ENCODE measurements at places on chromosomes 16 and 17.

DNA sequence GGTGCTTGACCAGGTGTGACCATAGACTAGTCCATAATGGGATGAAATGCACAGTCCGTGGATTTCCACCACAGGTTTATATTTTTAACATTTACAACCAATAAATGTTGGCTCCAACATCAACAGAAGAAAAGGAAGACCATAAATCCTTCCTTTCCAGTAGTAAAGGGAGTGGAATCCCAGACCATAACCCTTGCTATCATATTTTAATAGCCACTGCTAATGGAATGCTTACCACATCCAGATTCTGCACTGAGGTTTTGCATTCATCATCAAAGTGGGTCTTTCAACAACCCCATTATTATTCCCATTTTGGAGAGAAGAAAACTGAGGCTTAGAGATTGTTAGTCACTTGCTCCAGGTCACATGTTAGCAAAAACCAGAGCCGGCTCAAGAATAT, 106.7 kb downstream of the FOXL1 start:
- DNase-seq: no peak

DNA sequence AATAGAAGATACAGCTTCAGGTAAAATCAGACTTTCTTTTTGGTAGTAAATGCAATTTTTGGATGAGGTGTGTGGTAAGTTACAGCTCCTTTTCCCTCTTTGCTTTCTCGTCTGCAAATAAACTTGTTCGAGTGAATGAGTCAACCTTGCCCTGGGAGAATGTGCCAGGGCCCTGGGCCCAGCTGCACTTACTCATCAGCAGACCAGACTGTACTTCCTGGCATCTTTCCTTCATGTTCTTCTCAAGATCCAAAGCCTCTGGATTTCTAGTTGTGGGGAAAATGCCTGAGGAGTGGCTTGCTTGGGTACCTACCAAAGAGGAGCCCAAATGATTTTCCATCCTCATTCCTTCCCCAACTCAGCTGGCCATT, 5.4 kb upstream of the G6PC1 start:
- no peak for DNase-seq

GRCh38 chr17:57071991-57072944, 12.8 kb upstream of the AKAP1 start:
- DNase-seq: no peak

GRCh38 chr16:20004931-20005330, 68.8 kb downstream of the GPR139 start:
- DNase-seq: no peak

DNA sequence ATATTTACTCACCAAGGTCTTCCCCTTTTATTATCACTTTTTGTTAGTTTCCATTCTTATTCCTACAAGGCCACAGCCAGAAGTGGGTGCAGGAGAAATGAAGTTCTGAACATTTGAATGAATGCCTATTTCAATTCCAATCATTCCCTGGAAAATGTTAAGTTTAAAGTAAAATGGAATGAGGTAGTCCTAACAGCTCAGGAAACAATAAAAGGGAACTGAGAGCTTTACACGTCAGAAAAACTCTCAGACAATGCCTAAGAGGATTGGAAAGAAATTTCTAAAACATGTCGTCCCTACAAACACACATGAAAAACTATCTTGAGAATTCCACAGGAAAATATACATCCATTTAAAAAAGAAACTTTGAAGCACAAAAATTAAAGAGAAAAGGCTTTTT, 238.8 kb downstream of the STX8 start:
- DNase-seq: no peak

DNA sequence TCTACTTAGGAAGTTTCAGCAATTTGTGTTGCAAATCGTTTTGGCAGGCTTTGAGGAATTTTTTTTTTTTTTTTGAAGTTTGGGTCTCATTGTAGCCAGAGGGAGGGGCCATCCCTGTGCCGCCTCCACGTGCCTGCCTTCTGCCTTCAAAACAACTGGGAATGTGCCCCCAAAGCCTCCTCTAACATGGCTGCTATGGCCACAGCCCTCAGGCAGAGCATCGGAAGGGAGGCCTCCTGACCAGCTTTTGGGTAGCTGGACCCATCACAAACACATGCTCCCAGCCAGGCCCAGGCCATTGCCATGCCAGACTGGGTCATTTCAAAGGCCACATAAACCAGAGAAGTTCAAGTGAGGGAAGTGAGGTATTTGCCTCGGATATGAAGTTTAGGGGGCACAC, 21.5 kb downstream of the C16orf82 start:
- no peak for DNase-seq

GRCh38 chr16:88064889-88065746, 113.9 kb downstream of the BANP start:
- DNase-seq: no peak

DNA sequence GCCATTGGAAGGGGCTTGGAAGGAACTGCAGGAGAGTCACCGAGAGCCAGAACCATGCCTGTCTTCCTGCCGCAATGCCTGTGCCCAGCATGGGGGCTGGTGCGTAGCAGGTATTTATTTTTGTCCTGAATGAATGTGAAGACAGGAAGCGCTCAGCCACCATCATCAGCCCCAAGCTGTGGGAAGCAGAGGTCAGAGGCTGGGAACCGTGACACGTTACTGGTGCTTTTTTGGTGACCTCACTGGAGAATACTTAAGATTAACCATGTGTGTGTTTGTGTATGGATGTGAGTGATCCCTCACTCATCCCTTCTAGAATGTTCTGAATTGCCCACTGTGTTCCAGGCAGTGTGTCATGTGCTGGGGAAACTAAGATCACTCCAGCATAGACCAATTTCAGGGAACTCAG, 343.8 kb downstream of the SNX29 start:
- DNase-seq: no peak

- no peak for DNase-seq
Observed at GRCh38 chr17:39244016-39244599, 18.4 kb upstream of the STAC2 start.

DNA sequence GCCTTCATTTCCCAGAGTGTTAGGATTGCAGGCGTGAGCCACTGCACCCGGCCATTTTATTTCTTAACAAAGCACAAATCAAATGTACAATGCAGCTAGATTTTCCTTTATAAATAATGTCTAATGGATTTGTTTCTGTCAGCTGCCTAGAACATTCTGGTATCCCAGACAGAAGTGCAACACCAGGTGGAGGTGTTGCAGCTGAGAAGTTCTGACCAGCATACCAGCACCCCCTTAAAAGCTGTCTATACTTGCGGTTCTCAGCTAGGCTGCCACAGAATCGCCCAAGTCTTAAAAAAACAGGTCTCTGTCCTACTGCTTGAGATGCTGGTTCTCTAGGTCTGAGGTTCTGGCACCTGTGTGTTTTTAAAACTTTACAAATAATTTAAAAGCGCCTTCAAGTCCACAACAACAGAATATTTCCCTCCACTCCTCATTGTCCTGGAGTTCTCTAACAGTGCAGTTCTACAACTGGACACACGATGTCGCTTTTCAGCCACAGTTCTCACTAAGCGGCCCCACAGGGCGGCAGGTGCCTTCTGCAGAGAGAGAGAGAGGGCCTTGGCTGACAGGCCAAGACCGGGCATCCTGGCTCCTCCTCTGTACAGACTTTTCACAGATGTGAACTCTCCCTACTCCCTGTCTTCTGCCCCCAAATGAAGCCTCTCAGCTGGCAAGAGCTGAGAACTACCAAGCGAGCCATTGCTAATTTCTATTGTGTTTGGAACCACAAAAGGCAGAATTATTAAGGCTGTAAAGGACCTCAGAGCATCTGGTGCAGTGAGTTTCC, 32.6 kb upstream of the MEOX1 start:
- peak; percentile 69 for DNase-seq

DNA sequence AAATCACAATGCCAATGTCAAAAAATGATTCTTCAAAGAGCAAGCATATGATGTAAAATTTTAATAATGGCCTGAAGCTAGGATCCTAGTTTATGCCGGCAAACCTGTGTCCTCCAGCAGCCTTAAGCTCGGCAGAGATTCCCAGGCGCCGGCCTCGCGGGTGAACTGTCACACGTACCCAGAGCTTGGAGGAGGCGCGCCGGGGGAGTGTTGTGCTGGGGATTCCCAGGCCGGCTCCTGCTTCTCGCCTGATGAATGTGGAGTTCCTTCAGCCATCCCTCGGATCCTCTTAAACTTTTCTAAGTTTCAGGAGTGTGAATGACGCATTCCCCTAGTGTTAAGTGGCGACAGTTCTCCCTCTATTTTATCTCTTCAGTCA, 19.1 kb upstream of the NTN1 start:
- DNase-seq: no peak

DNA sequence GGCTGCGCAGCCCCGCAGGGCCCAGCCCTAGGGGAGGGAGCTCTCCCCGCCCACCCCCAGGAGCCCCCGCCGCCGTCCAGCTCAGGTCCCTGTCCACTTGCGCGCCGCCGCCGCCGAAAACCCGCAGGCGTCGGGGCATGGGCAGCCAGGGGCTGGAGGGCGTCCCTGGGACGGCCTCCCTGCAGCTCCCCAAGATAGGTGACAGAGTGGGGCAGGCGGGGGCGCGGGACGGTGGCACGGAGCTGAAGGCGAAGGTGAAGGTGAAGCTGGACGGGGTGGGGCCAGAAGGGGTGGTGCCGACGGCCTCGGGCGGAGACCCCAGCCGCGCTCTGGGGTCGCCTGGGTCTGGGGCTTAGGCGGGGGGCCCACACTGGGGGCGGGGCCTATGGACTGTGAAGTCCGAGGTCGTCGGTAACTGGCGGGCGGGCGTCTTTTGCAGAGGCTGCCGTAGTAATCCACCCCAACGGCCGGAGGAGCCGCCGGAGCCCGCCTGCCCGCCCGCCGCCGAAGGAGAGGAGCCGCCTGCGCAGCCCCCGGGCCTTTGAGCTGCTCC, 27.2 kb downstream of the SREBF1 start:
- no peak for DNase-seq

- DNase-seq: no peak
Observed at GRCh38 chr16:391885-392335, 5.1 kb upstream of the NME4 start.

DNA sequence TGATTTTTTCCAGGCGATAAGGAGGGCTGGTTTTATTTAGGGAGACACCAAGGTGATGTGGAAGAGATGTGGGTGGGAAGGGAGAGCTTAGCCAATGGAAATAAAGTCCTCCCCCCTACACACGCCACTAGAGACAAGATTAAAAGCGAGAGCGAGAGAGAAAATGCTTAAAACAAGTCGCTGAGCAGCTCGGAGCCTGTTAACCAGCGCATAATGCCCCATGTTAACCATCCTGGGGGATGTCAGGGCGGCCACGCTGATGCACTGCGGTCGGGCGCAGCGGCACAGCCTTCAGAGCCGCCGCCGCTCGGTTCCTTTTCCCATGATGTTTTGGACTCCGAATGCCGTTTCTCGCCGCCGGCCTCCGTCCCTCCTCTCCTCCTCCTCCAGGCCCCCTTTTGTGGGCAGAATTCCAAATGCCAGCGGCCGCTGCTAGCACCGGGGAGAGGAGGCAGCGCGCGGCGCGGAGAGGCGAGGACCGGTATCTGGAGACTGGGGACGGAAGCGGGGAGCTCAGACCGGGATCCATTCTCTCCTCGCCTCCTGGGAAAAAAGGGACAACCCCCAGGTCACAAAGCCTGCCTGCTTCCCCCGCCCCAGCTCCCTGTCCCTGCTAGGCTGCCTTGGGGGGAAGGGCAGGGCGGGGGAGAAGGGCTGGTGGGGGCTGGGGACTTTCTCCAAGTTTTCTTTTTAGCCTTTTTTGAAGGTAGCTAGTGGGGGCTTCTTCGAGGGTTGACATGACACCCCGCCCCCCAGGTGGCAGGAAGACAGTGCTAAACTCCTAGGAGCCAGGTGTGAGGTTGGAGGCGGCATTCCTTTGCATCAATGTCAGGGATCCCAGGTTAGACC, 98.1 kb upstream of the CCL2 start:
- no peak for DNase-seq

GRCh38 chr16:67874372-67874771, 1.5 kb downstream of the EDC4 start:
- DNase-seq: no peak

DNA sequence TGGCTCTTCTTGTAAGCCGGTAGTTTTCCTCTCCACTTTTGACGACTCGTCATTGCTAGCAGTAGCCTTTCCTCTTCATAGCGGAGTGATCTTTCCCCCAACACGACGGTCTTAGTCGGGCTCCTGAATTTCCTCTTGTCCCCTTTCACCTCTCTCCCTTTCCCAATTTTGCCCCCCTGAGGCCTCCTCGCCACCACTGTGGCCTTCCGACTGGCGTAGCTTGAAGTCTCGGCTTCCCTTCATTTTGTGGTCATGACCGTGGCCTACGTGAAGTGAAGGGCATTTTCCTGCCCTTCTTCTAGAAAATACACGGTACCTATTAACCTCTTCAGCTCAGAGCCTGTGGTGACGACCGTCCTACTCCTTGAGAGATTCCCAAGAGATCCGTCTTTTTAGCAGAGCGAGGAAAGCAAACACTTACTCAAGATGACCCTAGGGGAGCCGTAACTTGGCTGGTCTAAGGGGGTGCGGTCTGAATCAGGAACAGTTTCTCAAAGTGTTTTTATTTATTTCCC, 787 bp downstream of the PRKAR1A start:
- no peak for DNase-seq

DNA sequence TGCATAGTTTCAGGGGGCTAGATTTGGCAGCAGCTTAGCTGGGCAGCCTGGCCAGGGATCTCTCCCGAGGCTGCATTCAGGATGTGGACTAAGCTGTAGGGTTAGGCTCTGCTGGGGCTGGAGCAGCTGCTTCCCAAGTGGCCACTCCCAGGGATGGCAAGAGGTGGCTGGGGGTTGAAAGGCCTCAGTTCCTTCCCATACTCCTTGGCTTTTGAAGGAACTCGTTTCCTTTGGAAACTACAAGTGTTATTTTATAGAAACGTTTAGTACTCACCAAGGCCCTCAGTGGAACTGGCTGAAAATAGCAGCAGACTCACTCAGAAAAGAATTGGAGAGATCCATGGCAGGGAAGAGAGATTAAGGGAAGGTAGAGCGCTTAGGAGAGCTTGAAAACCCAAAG, 76.4 kb downstream of the WWP2 start:
- DNase-seq: no peak

- DNase-seq: no peak
Observed at GRCh38 chr17:70564006-70564620, 394.8 kb downstream of the KCNJ2 start.

- DNase-seq: no peak
Observed at GRCh38 chr17:37521821-37522220, 32.1 kb downstream of the DUSP14 start.

DNA sequence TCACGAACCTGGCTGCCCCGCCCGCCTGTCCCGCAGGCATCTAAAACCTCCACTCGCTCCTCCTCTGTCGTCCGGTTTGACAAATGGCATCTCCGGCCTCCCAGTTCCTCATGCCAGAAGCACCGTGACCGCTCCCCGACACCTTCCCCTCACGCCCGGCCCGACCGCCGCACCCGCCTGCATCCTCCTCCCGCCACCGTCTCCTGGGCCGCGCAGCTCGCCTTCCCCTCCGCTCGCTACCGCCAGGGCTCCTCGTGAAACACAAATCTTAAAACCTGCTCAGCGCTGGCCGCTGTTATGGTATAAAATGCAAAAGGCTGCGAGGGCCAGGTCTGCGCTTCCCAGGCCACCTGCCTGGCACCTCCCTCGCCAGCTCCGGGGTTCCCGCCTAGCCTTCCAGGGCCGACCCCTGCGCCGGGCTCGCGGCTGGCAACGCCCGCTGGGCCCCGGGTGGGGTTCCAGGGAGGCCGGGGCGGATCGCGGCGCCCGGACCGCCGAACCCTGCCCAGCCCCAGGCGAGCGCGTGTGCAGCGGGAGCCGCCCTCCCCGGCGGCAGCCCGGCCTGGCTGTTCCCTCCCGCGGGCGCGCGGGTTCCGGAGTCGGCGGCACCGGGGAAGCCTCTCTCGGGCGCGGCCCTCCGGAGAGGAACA, 488 bp downstream of the SPSB3 start:
- no peak for DNase-seq

Data from progenitor cell of endocrine pancreas (in vitro differentiated cells).